Neuronal stem cell (in vitro differentiated cells): ENCODE measurements at places on chromosomes 1 and 21.
A peak's percentile ranks its signal among the peaks of the same experiment; 100 is the strongest.

- no peak overlapping the region for H3K4me3 ChIP-seq
- no peak overlapping the region for H3K27ac ChIP-seq
- H3K27me3 ChIP-seq = no peaks in the 10 kb centered on the region
- no peaks in the 10 kb centered on the region for H3K36me3 ChIP-seq
- no peak for DNase-seq
These were observed 115.8 kb downstream of the TSEN15 start for GRCh38 chr1:184167352-184167751.

- H3K27ac ChIP-seq = no peak overlapping the region
- no peaks in the 10 kb centered on the region for H3K36me3 ChIP-seq
- H3K27me3 ChIP-seq = no peaks in the 10 kb centered on the region
- H3K4me1 ChIP-seq = no peaks in the 10 kb centered on the region
- H3K4me3 ChIP-seq = no peak overlapping the region
These were observed 17.0 kb upstream of the OLFML2B start for GRCh38 chr1:162040657-162041056.

- H3K27ac ChIP-seq = no peak overlapping the region
- peaks cover 12% of the 10 kb centered on the region for H3K4me1 ChIP-seq
- H3K36me3 ChIP-seq = no peaks in the 10 kb centered on the region
- DNase-seq = no peak
- no peaks in the 10 kb centered on the region for H3K27me3 ChIP-seq
These were observed 9.1 kb downstream of the TTC39A start for GRCh38 chr1:51320967-51321923.

- no peak for DNase-seq
- no peaks in the 10 kb centered on the region for H3K36me3 ChIP-seq
- H3K4me1 ChIP-seq = peaks cover 3% of the 10 kb centered on the region
- H3K27me3 ChIP-seq = no peaks in the 10 kb centered on the region
- H3K27ac ChIP-seq = no peak overlapping the region
These were observed 104.8 kb upstream of the POU3F1 start for GRCh38 chr1:38151399-38151798.

- no peaks in the 10 kb centered on the region for H3K27me3 ChIP-seq
- peaks cover 2% of the 10 kb centered on the region for H3K36me3 ChIP-seq
- H3K4me1 ChIP-seq = no peaks in the 10 kb centered on the region
- no peak overlapping the region for H3K4me3 ChIP-seq
- no peak for DNase-seq
- no peak overlapping the region for H3K27ac ChIP-seq
These were observed 91.4 kb upstream of the RAVER2 start for GRCh38 chr1:64653466-64653865.

- H3K4me1 ChIP-seq = no peaks in the 10 kb centered on the region
- H3K27me3 ChIP-seq = no peaks in the 10 kb centered on the region
- no peak for DNase-seq
These were observed 77.5 kb downstream of the RPAP2 start for GRCh38 chr1:92376345-92376744.

- H3K27ac ChIP-seq = no peak overlapping the region
- peaks cover 7% of the 10 kb centered on the region for H3K4me1 ChIP-seq
- no peaks in the 10 kb centered on the region for H3K27me3 ChIP-seq
- no peak for DNase-seq
- no peaks in the 10 kb centered on the region for H3K36me3 ChIP-seq
These were observed 179.1 kb downstream of the PSMG1 start for GRCh38 chr21:39003982-39004633.

DNA sequence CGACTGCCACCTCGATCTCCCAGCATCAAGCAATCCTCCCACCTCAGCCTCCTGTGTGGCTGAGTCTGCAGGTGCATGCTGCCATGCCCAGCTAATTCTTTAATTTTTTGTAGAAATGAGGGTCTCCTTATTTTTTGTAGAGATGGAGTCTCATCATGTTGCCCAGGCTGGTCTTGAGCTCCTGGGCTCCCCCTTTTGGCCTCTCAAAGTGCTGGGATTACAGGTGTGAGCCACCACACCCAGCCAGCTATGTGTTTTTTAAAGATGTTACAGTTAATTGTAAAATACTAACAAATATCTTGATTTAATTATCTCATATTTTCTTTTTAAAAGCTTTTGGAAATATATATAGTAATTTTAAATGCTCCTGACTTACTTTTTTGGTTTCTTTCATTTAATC is 181.3 kb upstream of the DMRTA2 start:
- H3K27me3 ChIP-seq = no peaks in the 10 kb centered on the region
- H3K36me3 ChIP-seq = no peaks in the 10 kb centered on the region
- DNase-seq = no peak
- no peaks in the 10 kb centered on the region for H3K4me1 ChIP-seq
- H3K4me3 ChIP-seq = no peak overlapping the region
- H3K27ac ChIP-seq = no peak overlapping the region

GRCh38 chr1:101257500-101258325 is 20.9 kb downstream of the S1PR1 start:
- H3K27ac ChIP-seq = no peak overlapping the region
- no peak for DNase-seq
- peaks cover 9% of the 10 kb centered on the region for H3K4me1 ChIP-seq
- H3K36me3 ChIP-seq = no peaks in the 10 kb centered on the region
- no peaks in the 10 kb centered on the region for H3K27me3 ChIP-seq

GRCh38 chr1:209743145-209743482 is 12.7 kb upstream of the TRAF3IP3 start:
- no peak for DNase-seq
- no peaks in the 10 kb centered on the region for H3K36me3 ChIP-seq
- no peaks in the 10 kb centered on the region for H3K27me3 ChIP-seq
- no peak overlapping the region for H3K4me3 ChIP-seq

- H3K4me3 ChIP-seq = no peak overlapping the region
- no peaks in the 10 kb centered on the region for H3K36me3 ChIP-seq
- no peak overlapping the region for H3K27ac ChIP-seq
- no peak for DNase-seq
- H3K4me1 ChIP-seq = no peaks in the 10 kb centered on the region
These were observed 6.0 kb downstream of the LY9 start for GRCh38 chr1:160801836-160802580.

DNA sequence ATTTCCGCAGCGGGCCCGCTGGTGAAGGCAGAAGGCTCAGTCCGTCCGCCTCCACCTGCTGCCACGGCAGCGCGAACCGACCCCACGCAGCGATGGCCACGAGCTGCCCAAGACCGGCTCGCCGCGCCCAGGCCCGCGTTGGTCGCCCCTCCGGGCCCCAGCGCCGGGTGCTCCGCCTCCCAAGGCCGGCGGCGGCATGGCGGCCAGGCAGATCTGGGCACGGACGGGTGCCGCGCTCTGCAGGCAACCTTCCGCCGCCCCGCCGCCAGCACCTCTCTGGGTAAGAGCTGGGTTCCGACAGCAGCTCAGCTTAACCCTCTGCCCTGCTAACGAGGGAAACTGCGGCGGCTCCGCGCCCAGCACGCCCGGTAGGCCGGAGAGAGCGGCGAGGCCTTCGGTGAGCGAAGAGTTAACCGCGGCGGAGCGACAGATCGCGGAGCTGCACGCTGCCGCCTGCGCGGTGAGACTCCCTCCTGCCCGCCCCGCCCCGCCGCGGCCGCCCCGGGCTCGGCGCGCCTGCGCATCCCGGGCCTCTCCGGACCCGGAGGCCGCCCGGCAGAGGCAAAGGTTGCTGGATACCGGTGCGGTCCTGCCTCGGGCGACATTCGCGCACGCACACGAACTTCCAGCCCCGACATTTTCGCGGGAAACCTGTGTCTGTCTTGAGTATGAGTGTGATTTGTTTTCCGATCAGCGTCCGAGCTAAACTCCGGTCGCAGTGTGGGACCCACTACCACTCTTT is at the start of gene C1orf53:
TSS of gene C1orf53 (plus strand) at position 177 of the 742 bp plus-strand sequence. CDS start at position 197, 20 bp downstream.
- peak; percentile 89 for DNase-seq
- peak within 1 kb of the TSS; percentile 94 for H3K27ac ChIP-seq
- peaks cover 2% of the 10 kb centered on the region for H3K27me3 ChIP-seq
- H3K4me1 ChIP-seq = peaks cover 4% of the 10 kb centered on the region
- no peaks in the 10 kb centered on the region for H3K36me3 ChIP-seq
- peak within 1 kb of the TSS; percentile 87 for H3K4me3 ChIP-seq

DNA sequence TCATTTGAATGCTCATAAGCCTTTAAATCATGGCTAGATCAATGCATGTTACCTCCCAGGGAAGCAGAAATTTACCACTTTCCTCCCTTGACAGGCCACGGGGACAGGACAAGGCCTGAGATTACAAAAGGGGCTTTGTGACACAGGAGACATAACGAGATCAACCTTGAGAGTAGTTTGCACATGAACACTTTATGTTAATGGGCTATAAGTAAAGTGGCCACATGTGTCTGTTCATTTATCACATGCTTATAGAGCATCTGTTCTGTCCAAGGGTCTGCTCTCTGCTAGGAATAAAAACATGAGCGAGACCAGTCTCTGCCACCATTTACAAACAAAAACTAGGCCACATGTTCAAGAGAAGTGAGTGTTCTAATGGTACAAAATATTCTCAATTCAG is 144.1 kb upstream of the C8B start:
- no peak for DNase-seq
- no peak overlapping the region for H3K27ac ChIP-seq
- no peak overlapping the region for H3K4me3 ChIP-seq
- H3K4me1 ChIP-seq = peaks cover 11% of the 10 kb centered on the region
- H3K36me3 ChIP-seq = no peaks in the 10 kb centered on the region
- H3K27me3 ChIP-seq = no peaks in the 10 kb centered on the region

DNA sequence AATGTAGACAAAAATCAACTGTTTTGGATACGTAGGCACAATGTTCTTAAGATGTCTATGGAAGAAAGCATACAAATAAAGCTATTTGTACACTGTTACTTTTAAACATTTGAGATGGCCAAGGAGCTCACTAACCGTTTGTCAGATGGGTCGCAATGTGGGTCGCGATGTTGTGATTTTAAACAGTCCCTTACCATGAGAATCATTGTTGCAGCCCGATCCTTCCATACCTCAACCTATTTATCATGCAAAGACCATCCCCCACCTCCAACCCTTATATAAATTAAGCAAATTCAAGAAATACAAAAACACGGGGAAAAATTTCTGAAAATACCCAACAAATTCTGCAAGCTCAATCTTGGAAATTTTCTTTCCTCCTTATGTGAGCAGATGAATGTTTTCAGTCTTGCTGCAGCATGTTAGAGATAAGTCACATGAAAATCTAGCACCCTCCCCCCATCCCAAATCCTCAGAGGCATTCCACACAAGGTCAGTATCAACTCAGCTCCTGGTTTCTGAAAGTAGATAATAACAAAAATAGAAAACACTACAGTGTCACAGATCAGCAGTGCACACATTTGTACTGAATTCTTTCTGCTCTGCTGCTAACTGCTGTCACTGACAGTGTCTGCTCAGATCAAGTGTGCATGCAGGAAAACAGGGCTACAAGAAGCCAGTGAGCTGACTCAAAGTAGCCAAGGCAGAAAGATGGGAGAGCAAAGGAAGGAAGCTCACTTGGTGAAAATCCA is 92.9 kb upstream of the TTC39A start:
- H3K4me3 ChIP-seq = no peak overlapping the region
- no peaks in the 10 kb centered on the region for H3K27me3 ChIP-seq
- DNase-seq = no peak

DNA sequence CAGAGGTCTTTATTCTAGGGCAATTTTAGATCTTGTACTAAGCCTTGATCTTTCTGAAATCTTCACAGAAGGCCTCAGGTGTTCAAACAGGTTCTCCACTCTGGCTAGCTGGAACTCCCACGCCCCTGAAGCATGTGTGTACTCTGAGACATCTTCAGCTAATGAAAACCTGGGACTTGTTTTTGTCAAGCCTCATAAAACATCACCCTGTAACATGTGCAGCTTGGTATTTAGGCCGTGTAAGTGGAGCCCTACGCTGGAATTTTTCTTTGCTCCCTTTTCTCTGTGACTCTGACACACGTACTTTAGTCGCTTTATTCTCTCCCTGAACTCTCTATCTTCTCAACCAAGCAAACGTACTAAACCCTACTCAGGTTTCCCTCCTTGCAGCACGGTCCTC is 701.9 kb upstream of the ZP4 start:
- no peaks in the 10 kb centered on the region for H3K36me3 ChIP-seq
- DNase-seq = no peak
- H3K4me3 ChIP-seq = no peak overlapping the region
- H3K4me1 ChIP-seq = no peaks in the 10 kb centered on the region

- no peak for DNase-seq
- no peaks in the 10 kb centered on the region for H3K36me3 ChIP-seq
- H3K27me3 ChIP-seq = no peaks in the 10 kb centered on the region
- H3K27ac ChIP-seq = no peak overlapping the region
- no peaks in the 10 kb centered on the region for H3K4me1 ChIP-seq
- H3K4me3 ChIP-seq = no peak overlapping the region
These were observed 291.2 kb upstream of the RUNX1 start for GRCh38 chr21:35340273-35340672.

DNA sequence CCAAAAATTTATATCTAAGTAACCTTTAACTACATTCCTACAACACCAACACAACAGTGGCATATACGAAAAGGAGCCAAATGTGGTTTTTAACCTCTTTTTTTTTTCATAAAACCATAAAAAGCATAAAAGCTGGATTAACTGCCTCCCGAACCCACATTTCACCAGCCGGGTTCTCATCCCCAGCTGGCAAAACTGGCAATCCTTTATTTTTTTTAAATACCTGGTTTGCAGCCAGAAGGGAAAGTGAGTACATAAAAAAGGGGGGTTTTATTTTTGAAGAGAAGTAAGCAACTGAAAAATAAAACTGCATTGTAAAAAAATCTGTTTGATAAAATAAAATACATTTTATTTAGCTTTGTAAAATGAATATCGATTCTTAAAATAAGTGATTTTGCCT is 295.4 kb downstream of the AKT3 start:
- DNase-seq = no peak
- H3K36me3 ChIP-seq = no peaks in the 10 kb centered on the region
- no peaks in the 10 kb centered on the region for H3K27me3 ChIP-seq
- no peak overlapping the region for H3K4me3 ChIP-seq
